ENCODE measurements at places on chromosomes 2 and 18.
A peak's percentile ranks its signal among the peaks of the same experiment; 100 is the strongest.

DNA sequence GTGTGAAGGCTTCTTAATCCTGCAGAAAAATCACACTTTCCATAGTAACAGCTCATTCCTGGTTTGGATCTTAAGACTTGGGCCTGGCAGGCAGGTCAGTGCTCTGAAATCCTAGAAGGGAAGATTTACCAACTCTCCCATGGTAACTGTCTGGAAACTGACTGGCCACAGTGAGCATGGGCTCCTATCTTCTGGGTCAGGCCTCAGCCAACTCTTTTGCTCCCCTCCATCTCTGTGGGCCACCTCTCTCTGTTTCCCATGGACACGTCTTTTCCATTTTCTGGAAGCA lies 86.7 kb downstream of the ACAA2 start:
- no peak for DNase-seq

DNA sequence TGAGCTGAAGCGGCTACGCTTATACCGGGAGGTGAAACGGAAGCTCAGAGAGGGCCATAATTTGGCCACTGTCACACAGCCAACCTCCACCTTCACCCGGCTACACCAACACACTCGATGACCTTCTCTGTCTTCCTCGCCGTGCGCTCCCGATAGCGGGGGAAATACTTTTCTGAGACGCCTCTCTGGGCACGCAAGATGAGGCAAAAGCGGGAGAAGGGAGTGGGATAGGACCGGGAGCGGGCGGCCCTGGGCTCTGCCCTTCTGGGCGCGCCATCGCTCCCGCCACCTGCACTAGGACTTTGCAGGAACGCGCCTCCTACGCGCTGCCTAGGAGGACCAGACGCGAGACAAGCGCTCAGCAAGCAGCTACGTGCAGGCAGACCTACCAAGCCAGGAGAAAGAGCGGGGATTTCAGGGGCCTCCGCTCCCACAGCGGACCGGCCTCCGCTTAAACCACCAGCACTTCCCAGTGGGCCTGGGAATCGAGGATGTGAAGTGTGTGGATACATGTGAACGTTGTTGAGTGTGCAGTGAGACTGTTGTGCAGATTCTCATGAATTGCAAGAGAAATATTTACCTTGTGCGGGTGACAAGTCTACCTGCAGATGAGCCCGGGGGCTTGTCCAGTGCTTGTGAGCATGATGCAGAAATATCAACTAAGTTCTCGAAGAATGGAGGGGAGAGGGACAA lies 11.4 kb downstream of the SIX3 start:
- no peak for DNase-seq

GRCh38 chr2:236078297-236079255 lies 89.6 kb downstream of the GBX2 start:
- DNase-seq = no peak

GRCh38 chr2:100218552-100218951 lies 76.2 kb upstream of the AFF3 start:
- no peak for DNase-seq

DNA sequence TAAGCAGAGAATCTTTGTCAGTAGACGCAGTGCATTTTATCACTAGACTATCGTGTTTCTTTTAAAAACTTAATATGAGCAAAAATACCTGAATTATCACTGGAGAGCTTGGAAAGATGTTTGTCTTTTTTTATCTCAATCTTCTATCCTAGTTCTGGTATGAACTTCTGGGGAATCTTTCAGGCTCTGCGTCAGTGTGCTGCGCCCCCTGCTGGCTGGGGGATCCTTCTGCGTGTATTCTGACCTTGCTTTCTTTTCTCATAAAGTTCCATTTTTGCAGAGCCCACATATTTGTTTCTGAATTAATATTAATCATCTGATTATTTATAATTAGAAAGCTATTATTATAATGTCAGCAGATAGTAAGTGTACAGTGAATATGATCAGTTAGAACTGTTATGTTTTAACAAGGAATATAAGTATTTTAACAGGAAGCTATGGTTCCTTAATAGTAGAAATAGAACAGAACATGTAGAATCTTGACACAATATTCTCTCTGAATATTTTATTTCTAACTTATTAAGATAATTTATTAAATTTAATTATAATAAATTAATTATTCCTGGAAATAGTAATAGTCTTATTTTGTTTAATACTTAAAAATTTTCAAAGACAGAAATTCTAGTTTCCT lies 945.0 kb upstream of the CRIM1 start:
- DNase-seq = peak; percentile 70

Data from WERI-Rb-1 (cell line).